Common myeloid progenitor, CD34-positive (primary cell): ENCODE measurements at places on chromosomes 6 and 20.

DNA sequence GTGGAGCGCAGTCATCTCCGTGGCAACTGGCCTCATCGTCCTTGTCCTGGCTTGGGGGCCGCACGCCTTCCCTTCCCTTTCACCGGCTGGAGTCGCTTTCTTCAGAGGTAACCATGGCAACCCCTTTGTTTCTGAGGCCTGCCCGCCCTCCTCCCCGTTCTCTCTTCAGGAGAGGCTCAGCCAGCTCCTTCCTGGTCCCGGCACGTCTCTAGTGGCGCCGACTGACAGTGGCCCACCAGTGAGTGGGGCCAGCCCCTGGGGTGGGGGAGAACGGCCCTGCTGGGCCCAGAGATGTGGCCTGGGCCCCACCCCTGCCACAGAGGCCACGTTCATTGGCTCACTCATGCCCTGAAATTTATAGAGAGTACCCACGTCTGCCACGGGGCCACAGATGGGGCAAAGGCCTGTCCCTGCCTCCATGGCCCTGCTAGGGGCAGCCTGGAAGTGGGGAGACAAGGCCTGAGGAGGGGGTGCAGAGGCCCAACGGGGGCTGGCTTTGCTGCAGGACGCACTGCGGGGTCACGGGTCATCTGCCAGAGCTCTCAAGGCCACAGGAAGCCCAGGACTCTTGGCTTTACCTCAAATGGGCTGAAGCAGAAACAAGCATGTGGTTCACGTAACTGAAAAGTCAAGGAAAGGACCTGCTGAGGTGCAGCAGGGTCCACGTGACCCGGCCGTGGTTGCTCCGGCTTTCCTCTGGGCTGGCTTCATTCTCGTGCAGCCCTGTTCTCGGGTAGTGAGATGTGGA is 1.4 kb upstream of the OSBPL2 start:
- H3K36me3 ChIP-seq: no peaks in the 10 kb centered on the region
- H3K27me3 ChIP-seq: no peaks in the 10 kb centered on the region

DNA sequence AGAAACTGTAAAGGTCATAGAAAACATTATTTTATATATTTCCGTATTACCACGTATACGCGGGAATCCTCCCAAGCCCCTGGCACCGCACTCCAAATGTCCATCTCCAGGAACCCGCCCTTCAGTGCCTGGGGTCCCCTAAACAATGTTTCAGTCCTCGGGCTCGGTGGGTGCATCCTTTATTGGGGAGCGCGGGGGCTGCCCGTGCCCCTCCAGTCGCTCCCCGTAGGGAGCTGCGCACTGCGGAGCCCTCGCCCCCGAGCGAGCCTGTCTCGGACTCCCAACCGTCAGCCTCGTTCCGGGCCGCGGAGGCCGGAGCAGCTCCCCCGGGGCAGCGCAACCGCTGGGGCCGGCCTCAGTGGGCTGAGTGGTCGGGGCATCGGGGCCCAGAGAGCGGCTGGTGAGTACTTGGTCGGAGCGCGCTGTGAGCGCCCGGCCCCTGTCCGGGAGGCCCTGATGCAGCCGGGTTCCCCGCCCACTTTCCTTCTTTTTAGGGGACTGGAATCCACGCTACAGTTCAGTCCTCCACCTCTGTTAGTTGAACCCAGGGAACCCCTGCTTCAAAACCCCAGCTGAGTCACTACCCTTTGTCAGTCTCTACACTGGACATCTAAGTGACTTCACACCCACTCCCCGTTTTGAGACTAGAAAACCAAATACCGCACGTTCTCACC is at the start of gene DNAH8:
Gene DNAH8, plus strand, starts transcription at position 296 of the 674 bp plus-strand sequence. CDS start 7,499 bp downstream, outside the sequence.
- no peaks in the 10 kb centered on the region for H3K4me1 ChIP-seq
- H3K36me3 ChIP-seq: no peaks in the 10 kb centered on the region
- peak within 1 kb of the TSS; percentile 60 for H3K4me3 ChIP-seq
- H3K27me3 ChIP-seq: peaks cover 4% of the 10 kb centered on the region
- no peak within 1 kb of the TSS for H3K27ac ChIP-seq

- peak; percentile 39 for DNase-seq
- H3K36me3 ChIP-seq: no peaks in the 10 kb centered on the region
- H3K4me3 ChIP-seq: peak overlapping the region; percentile 86
- H3K27me3 ChIP-seq: no peaks in the 10 kb centered on the region
- H3K27ac ChIP-seq: no peak overlapping the region
- peaks cover 15% of the 10 kb centered on the region for H3K4me1 ChIP-seq
These were observed 35.2 kb upstream of the HLA-G start for GRCh38 chr6:29792123-29793035.

GRCh38 chr6:15916581-15916980 is 212.3 kb upstream of the MYLIP start:
- H3K4me1 ChIP-seq: peaks cover 7% of the 10 kb centered on the region
- no peak for DNase-seq
- no peak overlapping the region for H3K27ac ChIP-seq
- H3K36me3 ChIP-seq: no peaks in the 10 kb centered on the region
